H7 (cell line): ENCODE measurements at places on chromosomes 12 and 14. TPM values are rescaled to one million over a fixed set of nuclear protein-coding genes. Genes with fewer than 3 reads are reported as not detected.

GRCh38 chr12:51388846-51389245 lies 2.4 kb downstream of the GALNT6 start:
- DNase-seq, result no peak

- no peak for DNase-seq
These were observed 6.1 kb downstream of the HNF1A start for GRCh38 chr12:120984351-120984898.

Gene SLC25A47
- 0.07 and 0.18 TPM in 2 replicates for total RNA-seq

Gene SOX5
- 3.3 and 3.8 TPM in 2 replicates for total RNA-seq

GRCh38 chr14:95529216-95529615 lies 5.6 kb upstream of the GLRX5 start:
- DNase-seq, result no peak

DNA sequence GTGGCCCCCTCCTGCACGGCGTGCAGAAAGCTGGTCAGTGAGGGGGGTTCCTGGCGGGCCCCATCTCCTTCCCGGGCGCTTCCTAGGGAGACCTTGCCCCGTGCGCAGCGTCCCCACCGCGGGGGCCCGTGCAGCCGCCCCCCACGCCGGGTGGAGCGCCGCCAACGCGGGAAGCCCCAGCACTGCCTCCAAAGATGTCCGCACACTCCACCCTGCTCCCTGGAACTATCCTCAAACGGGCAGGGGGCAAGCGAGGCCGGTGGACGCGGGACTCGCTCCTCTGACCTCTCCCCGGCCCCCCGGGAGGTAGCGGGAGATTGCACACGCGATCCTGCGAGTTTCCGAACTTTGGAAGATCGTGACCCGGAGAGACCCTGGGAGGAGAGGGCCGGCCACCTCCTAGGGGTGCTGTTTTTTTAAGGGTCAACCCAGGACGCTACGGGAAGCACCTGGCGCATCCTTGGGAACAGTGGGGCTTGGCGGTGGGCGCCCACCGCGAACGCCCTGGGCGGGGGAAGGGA lies 1.5 kb upstream of the FZD10 start:
- DNase-seq, result peak; percentile 75

- DNase-seq, result no peak
These were observed 67.9 kb downstream of the KCNK10 start for GRCh38 chr14:88255196-88255595.

- DNase-seq, result no peak
These were observed 58.7 kb upstream of the STK38L start for GRCh38 chr12:27185234-27186021.

Gene KRT77
- total RNA-seq, result not detected in 2 replicates

GRCh38 chr12:82479511-82479910 lies 121.2 kb downstream of the METTL25 start:
- no peak for DNase-seq

- DNase-seq, result no peak
These were observed 25.2 kb upstream of the PPFIBP1 start for GRCh38 chr12:27498761-27499160.

- DNase-seq, result no peak
These were observed 774 bp upstream of the KRT75 start for GRCh38 chr12:52434760-52435530.

GRCh38 chr14:54207075-54207474 lies 189.7 kb upstream of the CDKN3 start:
- no peak for DNase-seq

GRCh38 chr12:1875608-1876007 lies 42.8 kb downstream of the CACNA2D4 start:
- no peak for DNase-seq

DNA sequence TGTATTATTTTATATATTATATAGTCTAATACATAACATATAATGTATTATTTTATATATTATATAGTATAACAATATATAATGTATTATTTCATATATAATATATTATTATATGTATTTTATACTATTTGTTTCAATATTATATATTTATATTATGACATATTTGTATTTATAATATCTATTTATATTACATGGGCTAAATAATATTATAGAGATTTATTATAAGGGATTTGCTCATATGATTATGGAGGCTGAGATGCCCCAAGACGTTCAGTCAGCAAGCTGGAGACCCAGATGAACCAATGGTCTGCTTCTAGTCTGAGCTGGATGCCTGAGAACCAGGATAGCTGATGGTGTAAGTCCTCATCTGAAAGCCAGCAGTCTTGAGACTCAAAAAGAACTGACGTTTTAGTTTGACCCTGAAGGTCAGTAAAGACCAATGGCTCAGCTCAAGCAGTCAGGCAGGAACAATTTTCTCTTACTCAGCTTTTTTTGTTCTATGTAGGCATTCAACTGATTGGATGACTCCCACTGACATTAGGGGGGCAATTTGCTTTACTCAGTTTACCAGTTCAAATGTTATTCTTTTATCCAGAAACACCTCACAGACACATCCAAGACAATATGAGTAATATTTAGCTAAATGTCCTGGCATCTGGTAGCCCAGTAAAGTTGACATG lies 130.4 kb downstream of the FLRT2 start:
- DNase-seq, result no peak

Gene TMPRSS12
- total RNA-seq, result not detected in 2 replicates

Gene ABCD2
- total RNA-seq, result not detected in 2 replicates

- no peak for DNase-seq
These were observed 224.8 kb downstream of the C12orf50 start for GRCh38 chr12:87804386-87804785.

GRCh38 chr12:75592086-75592485 lies 80.7 kb upstream of the KRR1 start:
- DNase-seq, result no peak

GRCh38 chr12:78403136-78403535 lies 461.4 kb upstream of the SYT1 start:
- no peak for DNase-seq

Gene MMP19
- 1.1 and 1.4 TPM in 2 replicates for total RNA-seq

- DNase-seq, result no peak
These were observed 10.4 kb downstream of the PCNX1 start for GRCh38 chr14:70917633-70918032.

DNA sequence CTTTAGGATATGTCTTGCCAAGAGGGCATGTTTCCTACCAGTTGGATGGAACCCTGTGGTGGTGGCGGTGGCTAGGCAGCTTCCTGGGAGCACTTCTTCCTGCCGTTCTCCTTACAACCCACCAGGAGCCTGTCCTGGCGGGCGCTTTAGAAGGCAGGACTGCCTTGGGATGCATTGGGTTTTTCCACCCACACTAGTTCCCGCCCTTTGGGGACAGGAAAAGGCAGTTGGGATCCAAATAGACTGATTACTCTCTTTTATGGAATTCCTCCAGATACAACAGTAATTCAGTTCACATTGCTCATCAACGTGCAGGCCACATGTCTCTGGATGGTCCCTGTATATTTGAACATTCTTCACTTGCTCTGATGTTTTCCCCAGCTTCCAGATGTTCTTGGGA lies 305.7 kb upstream of the SSTR1 start:
- no peak for DNase-seq

- no peak for DNase-seq
These were observed 50.4 kb upstream of the LRTM2 start for GRCh38 chr12:1769809-1770494.

Gene SCNN1A
- 28.5 and 41.7 TPM in 2 replicates for total RNA-seq

- DNase-seq, result no peak
These were observed 22.3 kb downstream of the PTPRO start for GRCh38 chr12:15344561-15344960.

GRCh38 chr12:53955036-53955775 lies 503 bp downstream of the HOXC12 start:
- peak; percentile 77 for DNase-seq

- DNase-seq, result no peak
These were observed 7.5 kb downstream of the KLRF2 start for GRCh38 chr12:9888665-9889273.

Gene CIROP
- total RNA-seq, result 0.42 TPM in 1 of 2 replicates, not detected in the other

- DNase-seq, result no peak
These were observed 7.2 kb downstream of the FUT8 start for GRCh38 chr14:65419593-65420252.

Gene HVCN1
- 5.8 and 6.9 TPM in 2 replicates for total RNA-seq

Gene SYCP3
- not detected in 2 replicates for total RNA-seq

DNA sequence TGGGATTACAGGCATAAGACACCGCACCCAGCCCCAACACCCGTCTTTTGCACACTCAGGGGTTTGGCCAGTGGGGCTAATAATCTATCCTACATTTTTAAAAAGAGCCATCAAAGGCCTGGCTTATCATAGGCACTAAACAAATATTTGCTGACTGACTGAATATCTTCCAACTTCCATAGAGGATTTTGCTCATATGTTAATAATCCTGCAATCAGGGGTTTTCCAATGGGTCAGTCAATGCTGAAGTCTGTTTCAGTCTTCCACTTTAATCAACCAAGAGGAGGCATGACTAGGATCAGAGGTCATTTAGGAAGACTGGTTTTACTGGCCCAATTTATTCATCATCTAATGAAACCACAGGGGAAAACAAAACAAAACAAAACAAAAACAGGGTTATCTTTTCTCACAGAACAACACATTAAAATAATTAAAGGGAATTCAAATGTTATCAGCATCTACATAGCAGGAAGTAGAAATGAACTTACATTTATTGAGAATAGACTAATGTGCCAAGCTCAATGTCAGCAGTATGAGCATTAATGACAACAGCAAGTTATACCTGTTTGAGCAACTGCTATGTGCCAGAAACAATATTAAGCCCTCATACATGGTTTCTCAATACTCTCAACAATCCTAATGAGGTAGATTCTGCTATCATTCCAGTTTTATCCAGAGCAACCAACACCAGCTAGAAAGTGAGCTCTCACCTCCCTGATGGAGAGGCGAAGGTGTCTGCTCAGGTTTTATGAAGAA lies 372.2 kb downstream of the EGLN3 start:
- no peak for DNase-seq

DNA sequence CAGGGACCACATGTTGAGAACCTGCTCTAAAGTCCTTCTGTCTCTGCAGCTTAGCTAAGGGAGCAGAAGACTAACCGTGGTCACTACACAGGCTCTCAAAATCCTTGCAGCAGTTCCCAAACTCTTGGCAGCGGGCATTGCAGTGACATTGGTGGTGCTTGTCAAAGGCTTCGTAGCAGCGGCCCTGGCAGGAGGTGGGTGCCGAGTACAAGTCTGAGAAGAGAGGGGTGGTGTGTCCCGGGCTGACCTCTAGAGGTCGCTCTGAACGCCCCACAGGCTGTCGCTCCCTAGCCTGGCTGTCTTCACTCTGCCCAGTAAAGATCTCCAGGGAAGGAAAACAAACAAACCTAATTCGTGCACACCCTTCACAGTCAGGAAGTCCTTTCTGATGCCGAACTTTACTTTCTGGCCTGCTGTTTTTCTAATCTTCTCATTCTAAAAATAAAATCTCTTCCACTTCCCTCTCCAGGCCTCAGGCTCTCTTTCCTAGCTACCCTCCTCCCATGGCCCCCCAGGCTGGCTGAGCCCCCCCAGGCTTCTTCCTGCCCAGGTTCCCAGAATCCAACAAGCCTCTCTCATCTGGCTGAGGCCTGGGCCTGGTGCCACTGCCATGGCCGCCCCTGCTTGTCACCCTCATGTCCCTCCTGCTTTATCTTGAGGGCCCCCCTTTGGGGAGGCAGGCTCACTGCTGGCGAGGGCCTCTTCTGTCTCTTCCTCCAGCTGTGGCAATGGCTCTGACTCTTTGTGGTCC lies 7.7 kb downstream of the ENDOU start:
- peak; percentile 96 for DNase-seq

- DNase-seq, result no peak
These were observed 115.1 kb downstream of the SLC25A47 start for GRCh38 chr14:100438271-100438670.
